Amygdala (tissue), 56 donors: ENCODE measurements at places on chromosomes 1 and 21.

DNA sequence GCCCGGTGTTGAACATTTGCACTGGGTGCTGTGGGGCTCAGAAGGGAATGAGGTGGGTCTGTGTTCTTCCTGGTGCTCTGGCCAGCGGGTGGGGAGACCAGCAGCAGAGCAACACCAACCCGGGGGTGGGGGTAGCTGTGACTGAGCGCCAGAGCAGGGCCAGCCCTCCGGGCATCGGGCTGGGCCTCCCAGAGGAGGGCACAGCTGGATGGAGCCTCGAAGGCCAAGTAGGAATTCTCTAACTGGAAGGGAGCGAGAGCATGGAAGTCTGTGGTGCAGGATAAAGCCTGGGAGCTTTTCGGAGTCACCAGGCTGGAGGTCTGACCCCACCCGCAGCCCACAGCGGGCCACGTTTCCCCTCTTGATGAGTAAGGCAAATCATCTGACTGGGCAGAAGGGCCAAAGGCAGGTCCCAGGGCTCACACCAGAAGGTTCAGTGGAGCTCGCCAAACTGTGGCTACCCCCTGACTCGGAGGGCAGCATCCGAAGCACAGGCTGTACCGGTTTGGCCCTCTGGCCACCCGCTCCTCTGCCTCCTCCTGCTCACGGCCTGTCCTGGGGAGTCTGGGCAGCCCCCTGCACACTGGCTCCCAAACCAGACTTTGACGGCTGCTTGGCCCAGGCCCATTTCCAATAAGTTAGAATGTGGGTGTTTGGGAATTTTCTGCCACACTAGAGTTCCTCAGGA lies 18.8 kb downstream of the SLC1A7 start:
- no peak for DNase-seq

GRCh38 chr1:50418600-50419109 lies 4.6 kb downstream of the DMRTA2 start:
- no peak for DNase-seq

- DNase-seq, result no peak
These were observed 80.9 kb upstream of the AJAP1 start for GRCh38 chr1:4573526-4573925.

- DNase-seq, result no peak
These were observed 104.3 kb upstream of the FAM78B start for GRCh38 chr1:166271151-166271538.

DNA sequence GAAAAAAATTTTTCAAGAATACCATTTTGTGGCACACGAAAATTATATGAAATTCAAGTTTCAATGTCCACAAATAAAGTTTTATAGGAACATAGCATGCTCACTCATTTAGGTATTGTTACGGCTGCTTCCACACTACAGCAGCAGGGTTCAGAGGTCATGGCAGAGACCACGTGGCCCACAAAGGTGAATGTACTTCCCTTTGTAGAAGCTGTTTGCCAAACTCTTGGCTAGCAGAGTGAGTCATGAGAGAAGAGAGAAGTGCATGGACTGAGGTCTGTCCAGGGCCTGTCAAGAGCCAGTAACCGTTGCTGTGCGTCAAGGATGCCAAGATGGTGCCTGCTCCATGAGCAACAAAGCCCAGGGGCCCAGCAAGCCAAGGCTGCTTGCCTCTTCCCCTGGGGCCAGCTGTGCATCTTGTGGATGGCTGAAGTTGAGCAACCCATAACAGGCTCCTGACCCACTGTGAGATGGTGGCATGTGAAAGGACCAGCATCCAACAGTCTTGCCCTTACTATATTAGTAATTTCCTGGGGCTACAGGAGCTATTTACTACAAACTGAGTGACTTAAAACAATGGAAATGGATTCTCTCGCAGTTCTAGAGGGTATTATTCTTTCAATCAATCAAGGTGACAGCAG lies 64.8 kb upstream of the ATP5PO start:
- no peak for DNase-seq

- no peak for DNase-seq
These were observed 180.6 kb downstream of the PLA2G4A start for GRCh38 chr1:187009320-187009719.

GRCh38 chr1:187374082-187374481 lies 545.3 kb downstream of the PLA2G4A start:
- no peak for DNase-seq

- no peak for DNase-seq
These were observed 136.8 kb downstream of the PGBD5 start for GRCh38 chr1:230289350-230289644.

- DNase-seq, result no peak
These were observed 26.0 kb upstream of the UAP1 start for GRCh38 chr1:162535501-162535900.
